ENCODE measurements at places on chromosomes 5 and 9.

DNA sequence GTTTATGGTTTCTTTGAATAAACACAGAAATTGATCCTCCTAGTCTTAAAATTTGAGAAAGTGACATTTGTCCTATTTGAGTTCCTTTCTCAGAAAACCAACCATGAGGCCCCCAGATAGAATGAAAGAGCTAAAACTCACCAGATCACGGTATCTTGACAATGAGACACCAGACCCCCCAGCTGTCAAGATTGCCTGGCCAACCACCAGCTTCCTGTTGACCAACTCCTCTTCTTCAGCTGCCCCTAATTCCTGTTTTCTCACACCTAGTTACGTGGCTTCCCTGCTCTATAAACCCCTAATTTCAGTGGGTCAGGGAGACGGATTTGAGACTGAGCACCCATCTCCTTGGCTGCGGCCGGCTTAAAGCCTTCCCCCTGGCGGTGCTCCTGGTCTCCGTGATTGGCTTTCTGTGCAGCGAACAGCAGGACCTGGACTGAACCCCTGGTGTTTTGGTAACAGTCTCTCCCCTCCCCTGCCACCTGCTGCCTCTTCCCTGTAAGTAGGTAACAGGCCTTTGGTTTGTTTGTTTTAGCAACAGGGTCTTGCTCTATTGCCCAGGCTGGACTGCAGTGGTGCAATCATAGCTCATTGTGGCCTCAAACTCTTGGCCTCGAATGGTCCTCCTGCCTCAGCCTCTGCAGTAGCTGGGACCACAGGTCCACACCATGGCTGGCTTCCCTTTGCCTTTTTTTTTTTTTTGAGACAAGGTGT, 4.8 kb upstream of the ENTPD2 start:
- DNase-seq: no peak

GRCh38 chr5:55568654-55569512, 34.1 kb upstream of the PLPP1 start:
- DNase-seq: no peak

DNA sequence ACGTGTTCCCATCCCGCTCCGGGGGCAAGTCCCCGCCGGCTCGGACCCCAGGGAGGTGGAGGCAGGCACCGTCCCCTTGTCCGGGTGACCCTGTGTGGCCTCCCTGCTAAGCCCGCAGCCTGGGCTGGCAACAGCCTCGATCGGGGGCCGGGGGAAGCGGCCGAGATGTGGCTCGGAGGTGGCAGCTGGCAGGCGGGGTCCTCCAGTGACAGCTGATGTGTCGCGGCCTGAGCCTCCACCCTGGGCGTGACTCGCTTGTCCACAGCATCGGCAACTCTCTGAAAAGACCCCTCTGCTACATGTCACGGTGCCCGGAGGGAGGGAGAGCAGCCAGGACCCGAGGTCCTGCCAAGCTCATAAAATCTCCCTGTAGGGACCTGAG, 124.8 kb upstream of the IRX4 start:
- DNase-seq: no peak

DNA sequence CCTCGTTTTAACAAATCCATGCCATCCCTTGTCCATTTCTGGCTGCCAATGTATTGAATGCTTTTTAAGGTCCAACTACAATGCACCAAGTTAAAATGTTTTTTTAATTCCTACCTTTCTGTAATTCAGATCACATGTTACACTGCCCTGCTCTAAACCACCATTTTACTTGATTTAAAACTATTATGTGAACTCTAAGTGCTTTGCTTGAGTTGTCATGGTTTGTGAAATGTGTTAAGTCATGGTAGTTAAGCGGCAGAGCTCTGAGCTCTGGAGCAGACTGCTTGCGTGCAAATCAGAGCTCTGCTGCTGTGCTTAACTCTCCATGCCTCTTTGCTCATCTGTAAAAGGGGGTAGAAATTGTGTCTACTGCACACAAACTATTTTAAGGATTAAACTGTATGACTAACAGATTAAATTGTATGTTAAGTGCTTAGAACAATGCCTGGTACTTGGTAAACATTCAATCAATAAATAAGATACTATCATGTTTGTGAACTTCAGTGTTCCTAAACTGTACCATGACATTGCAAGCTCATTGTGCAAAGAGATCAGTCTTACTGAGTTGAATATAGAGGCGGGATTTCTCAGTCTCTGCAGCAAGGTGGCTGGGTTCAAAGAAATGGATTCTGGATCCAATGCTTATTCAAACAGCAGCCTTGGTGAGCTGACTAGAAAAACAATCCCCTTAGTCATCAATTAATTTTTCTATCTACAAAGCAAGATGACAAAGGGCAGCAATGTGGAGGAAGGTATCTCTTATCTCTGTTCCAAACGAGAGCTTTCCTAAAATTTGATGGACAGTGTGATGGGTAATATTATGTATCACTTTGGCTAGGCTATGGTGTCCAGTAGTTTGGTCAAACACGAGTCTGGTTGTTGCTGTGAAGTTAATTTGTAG, 16.1 kb upstream of the CMBL start:
- DNase-seq: no peak

DNA sequence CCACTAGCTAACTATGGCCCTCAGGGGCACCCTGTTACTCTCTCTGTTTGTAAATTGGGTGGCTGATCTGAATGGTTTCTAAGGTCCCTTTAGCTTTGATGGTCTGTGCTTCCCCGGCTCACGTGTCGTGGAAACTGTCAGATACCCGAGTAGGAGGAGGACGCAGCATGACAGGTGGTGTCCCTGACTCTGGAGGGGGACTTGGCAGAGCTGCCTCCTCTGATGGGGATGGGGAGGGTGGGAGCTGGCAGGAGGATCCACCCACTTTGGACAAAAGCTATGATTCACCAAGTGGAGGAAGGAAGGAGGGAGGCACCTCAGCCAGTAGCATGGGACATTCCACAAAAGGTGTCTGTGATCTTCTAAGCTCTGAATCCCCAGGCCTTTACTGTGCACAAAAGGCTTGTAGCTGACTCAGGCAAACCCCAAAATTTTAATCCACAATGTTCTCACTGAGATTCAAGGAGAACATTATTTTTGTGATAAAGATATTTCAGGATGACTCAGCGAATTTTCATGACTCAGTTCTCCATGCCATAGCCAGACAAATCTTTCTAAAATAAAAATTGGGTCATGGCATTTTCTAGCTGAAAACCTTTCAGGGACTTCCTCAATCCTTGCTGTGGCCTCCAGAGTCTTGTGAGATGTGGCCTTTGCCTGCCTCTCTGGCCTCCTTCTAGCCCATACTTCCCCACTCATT, 131.0 kb upstream of the BRINP1 start:
- no peak for DNase-seq

- no peak for DNase-seq
Measured at GRCh38 chr9:22229069-22229468, 217.6 kb upstream of the DMRTA1 start.

- DNase-seq: no peak
Measured at GRCh38 chr5:93850311-93850710, 108.9 kb upstream of the POU5F2 start.

DNA sequence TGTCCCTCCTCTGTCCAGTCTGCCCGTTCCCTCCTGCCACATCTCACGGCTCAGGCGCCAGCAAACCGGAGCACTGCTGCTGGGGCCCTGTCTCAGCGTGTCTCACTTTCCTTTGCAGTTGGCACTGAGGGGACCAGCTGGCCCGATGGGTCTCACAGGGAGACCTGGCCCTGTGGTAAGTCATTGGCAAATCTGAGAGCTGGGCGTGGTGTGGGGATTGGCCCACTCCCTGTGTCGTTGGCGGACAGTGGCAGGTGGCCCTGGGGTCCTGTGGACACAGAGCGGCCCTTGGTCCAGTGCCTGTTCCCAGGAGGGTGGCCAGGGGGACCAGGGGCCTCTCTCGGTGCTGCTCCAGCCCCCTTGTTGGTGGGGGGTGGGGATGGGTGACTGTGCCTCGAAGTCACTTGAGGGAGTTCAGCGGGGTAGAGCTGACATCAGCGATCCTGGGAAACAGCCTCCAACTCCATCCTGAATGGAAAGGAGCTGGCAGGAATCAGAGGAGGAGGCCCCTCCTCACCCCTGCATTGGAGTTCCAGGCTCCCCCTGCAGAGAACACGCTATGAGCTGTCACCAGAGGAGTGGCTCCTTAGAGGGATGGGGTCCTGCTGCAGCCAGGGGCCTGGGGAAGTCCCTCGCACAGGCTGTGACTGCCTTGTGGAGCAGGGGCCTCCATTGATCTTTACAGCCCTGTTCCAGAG, 111.0 kb downstream of the COL5A1 start:
- DNase-seq: no peak

GRCh38 chr5:59528202-59528862, 365.2 kb downstream of the PDE4D start:
- DNase-seq: no peak

GRCh38 chr5:141826674-141827073, 51.5 kb downstream of the PCDH1 start:
- no peak for DNase-seq

DNA sequence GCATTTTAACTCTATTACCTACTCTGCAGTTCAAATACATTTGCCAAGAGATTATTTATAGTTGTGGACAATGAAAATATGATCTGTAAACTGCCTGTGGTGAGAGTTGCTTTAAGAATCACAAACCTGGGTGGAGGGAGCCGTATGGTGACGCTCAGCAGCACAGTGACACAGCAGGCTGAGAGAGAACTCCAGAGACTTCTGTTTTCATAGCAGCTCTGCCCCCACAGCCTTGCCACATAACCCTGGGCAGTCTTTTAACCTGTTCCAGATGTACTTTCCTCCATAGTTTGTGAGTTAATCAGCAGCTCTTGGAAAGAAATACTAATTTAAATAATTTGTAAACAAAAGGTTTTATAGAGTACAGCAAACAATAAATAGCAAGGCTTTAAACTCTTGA, 450.5 kb downstream of the ELAVL2 start:
- no peak for DNase-seq

- DNase-seq: no peak
Measured at GRCh38 chr9:105259274-105259673, 14.8 kb downstream of the SLC44A1 start.

DNA sequence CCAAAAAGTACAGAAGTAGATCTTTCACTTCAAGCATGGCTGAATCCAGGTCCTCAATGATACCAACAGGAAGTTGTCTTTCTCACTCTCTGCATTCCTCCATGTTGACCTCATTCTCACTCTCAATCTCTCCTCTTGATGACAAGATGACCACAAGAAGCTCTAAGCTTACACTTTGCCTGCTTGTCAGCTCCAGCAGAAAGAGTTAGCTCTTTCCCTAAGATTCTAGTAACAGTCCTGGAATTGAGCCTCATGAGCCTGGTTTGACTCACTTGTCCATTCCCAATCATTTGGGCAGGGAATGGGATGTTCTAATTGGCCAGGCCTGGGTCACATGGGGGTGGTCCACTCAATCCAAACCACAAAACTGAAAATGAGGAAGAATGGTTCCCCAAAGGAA, 3.3 kb upstream of the CLTA start:
- no peak for DNase-seq

DNA sequence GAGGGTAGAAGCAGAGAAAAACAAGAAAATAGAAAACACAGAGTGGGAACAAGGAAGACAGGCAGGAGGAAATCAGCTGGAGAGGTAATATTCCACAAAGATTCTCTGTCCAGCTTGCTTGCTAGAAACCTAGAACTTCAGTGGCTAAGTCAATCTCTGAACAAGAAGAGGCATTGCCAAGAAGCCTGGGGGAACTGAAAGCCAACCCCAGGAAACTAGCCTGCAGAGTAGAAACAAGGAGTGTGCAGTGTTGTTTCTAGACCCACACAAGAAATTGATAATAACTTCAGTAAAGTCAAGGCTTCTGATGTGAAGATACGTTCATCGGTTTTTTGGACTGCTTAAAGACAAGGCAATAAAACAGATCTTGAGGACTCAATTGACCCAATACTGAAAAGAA, 234.5 kb upstream of the MAP3K1 start:
- no peak for DNase-seq

DNA sequence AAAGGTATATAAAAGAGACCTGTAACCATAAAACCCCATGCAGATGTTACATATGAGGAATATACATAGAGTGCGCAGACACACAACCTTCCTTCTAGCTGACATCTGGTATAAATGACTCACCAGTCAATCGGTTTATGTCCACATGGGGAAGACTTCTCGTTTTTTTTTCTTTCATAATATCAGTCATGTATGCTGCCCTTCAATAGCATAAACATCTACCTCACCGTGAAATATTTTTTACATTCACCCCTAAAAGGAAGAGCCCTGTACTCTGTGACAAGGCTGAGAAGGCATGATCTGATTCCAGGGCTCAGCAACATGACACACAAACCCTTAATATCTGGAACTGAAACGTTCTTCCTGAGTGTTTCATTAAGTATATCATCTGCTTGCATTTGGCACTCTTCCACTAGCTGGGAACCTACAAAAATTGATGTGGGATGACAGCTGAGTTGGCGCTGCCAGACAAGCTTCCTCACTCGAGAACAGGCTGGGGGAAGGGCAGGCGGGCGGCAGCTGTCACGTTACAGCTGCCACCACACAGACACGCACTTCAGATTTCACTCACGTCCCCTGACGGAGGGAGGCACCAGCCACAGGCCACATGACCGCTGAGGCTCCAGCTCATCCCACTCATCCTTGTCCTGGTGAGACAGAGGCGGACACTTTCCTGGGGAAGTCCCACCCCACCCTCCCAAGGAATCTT, 74.2 kb downstream of the SHB start:
- DNase-seq: no peak

- no peak for DNase-seq
Measured at GRCh38 chr9:114261987-114262386, 60.9 kb upstream of the ORM1 start.

GRCh38 chr5:96209829-96210228, 223.2 kb downstream of the PCSK1 start:
- DNase-seq: no peak

- DNase-seq: no peak
Measured at GRCh38 chr9:101705135-101705661, 33.2 kb downstream of the GRIN3A start.

GRCh38 chr5:39758426-39758825, 333.6 kb upstream of the DAB2 start:
- no peak for DNase-seq

GRCh38 chr5:179803651-179804554, 2.8 kb downstream of the MGAT4B start:
- DNase-seq: no peak

DNA sequence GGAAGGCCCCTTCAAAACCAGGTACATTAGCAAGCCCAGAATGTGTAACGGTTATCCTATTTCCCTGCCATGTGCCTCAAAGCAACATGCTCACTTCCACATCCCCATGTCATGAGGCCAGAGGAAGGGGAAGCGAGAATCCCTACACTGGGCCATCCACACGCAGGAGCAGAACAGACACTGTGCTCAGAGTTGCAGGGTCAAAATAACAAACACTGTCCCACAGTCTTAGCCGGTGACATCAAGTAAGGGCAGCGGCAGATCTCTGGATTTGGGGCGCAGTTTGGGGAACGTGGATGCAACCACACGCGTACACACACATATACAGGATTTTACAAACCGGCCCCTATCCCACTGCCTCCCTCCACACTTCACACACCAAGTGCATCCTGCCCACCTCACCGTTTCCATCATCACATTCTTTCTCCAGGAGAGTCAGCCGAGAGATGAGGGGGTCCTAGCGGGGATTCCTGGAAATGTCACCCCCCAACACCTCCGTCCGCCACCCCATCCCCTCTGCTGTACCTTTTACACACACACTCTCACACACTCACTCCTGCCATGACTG, 776 bp downstream of the APBA1 start:
- DNase-seq: no peak
